ENCODE measurements at places on chromosomes 6 and 20.

DNA sequence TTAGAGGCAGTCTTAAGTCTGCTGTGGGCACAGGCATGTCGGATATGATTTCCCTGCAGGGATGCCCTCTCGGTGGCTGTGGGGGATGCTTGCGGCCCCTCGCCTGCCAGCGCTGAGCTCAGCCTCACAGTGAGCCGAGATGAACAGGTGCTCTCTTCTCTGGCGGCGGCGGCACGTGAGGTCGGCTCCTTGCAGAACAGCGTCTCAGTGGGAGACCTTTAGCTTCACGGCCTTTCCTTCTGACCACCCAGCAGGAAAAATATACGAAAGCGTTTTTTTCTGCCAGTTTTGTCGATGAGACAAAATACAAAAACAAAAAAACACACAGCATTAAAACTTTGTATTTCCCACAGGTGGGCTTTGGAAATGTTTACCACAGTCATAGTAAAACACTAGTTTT is 23.6 kb downstream of the FOXA2 start:
- no peak for DNase-seq

GRCh38 chr6:25223490-25223991 is 55.6 kb upstream of the CARMIL1 start:
- DNase-seq, result no peak

DNA sequence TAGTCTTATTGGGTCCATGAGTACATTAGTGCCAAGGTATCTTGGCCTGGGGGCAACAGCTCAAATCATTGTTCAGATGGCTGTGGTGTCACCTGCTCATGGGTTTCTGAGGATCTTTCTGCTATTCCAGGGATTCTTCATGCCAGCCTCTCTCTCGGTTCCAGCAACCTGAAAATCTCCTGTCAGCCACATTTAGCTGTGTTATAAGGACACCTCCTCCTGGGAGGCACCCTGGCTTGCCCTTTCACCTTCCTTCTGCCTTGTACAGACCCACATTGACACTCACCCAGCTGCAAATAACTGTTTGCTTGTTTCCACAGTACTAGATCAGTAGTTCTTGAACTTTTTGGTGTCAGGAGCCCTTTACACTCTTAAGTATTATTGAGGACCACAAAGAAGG is 159.9 kb downstream of the GRM4 start:
- no peak for DNase-seq

- no peak for DNase-seq
Measured at GRCh38 chr20:59678288-59678687, 73.9 kb downstream of the PHACTR3 start.

DNA sequence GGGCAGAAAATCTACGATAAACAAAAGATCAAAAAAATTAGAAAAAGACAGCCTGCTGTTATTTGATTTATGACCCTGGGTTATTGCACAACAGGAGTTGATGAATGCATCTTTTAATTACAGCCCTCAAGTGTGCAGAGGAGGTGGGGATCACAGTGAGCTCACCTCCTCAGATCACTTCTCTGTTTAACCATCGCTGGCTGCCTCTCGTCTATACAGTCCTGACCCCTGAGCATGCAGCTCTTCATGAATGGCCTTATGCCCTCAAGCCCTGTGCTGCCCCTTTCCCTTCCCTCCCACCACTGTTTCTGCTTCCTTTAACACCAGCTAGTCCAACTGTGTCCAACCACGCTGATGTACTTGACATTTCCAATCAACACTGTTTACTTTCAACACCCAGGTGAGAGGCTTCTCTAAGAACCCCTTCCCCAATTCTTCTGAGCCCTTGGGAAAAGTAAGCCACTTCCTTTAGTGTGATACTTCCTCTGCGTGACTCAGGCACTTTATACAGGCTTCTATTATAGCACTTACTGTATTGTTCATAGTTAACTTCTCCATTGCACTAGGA is 60.6 kb upstream of the RIPOR2 start:
- no peak for DNase-seq

GRCh38 chr6:43904311-43905123 is 134.5 kb downstream of the VEGFA start:
- no peak for DNase-seq

DNA sequence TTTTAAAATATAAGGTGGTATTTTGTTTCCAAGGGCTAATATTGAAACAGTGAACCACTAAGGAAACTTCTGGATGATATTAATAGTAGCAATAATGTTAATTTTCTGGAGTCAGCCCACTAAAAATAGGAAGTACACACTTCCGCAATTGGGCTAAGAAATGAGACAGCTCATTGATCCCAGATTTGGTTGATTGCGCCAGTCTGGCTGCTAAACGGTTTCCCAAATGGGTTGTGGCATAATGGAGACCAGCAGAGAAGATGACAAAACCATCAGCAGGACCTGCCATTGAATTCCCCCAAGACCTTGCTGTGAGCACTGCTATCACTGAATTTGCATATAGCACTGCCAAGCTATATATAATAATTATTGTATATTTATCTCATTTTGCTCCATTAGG is 71.2 kb upstream of the SGK1 start:
- DNase-seq, result no peak

GRCh38 chr20:56711018-56711417 is 81.9 kb downstream of the TFAP2C start:
- DNase-seq, result no peak

DNA sequence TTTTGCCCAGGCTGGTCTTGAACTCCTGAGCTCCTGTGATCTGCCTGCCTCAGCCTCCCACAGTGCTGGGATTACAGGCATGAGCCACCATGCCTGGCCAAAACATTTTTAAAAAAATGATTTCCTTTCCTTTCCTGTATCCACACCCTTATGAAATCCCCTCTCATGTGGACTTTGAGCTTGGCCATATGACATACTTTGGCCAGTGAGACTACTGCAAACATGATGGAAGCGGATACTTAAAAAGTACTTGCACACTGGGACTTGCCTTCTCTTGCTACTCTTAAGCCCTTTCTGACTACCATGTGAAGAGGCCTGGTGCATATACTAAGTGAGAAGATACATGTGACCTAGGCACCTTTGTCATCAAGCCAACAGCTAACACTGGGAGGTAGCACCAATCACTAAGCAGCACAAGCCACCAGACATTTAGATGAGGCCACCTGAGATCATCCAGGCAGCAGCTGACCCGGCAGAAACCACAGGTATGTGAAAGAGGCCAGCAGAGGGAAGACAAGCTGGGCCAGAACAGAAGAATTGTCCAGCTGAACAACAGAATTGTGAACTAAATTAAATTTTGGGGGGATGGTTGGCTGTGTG is 78.5 kb upstream of the HDAC2 start:
- no peak for DNase-seq

GRCh38 chr20:62925420-62926228 is 681 bp downstream of the DIDO1 start:
- DNase-seq, result no peak

GRCh38 chr6:158955255-158955654 is 44.7 kb downstream of the RSPH3 start:
- DNase-seq, result no peak

DNA sequence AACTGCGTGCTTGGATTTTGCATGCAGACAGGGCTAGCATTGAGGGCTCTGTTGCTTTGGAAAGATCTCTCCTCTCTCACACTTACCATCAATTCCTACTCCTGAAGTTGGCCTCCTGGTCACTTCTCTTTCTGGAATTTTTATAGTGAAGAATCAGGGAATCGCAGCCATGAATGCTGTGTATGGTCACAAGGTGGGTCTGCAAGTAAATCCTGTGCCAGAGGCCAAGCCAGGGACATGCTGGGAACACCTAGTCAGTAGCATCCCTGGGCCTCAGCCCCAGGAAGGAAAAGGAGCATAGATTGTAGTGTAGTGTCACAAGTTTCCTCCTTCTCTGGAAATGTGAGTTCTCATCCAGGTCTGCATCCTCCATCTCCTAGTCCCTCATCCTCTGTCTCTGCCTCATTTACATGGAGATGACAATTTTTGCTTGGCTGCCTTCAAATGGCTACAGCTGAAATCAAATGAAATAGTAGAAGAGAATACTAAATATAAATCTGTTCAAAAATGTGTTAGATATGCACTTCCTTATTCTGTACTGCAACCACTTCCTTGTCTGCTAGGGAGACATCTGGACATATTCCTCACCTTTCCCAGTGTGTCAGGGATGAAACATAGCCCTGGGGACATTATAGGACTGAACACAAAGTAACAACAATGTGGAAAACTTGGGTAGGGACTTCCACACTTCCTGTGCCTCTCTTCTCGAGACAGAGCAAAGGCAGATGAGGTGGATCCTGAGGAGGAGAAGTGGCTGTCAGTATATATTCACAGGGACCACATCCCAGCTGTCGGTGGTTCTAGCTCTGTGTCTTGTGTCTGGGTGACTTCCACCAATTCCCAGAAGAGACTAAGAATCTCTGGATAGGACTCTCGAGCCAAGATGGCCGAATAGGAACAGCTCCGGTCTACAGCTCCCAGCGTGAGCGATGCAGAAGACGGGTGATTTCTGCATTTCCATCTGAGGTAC is 17.0 kb downstream of the CST9 start:
- no peak for DNase-seq

DNA sequence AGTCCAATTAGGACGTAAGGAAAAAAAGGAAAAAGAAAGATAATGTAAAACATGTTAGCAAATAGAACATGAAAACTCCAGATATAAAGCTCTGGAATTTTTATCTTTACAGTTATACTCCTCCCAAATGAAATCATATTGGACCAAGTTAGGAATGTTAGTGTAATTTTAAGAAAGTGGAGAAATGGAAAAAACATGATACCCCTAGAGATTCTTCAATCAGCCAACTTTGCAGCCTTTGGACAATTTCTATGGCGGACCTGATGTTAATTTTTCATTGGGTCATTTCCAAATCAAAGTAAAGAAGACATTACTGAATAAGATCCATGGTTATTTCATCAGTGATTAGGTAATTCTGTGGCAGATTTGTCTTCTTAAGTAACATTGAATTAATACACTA is 748.7 kb downstream of the RFPL4B start:
- DNase-seq, result no peak

DNA sequence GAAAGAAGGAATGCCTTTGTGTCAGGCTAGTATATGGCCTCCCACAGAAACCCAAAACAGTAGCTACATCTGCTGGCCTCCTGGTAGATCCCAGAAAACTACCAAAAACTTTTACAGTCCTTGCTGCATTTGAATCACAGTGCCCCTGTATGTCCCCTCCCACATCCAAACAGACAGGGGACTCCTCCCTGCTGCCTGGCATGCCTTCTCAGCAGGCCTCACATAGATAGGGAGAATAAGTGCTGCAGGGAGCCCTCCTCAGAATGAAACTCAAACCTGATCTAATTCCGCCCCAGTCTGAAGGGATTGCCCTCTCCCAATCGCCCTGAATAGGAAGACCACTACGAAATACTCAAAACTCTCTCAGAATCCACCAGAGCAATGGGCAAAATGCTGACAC is 14.1 kb upstream of the DEFB116 start:
- no peak for DNase-seq

- DNase-seq, result no peak
Measured at GRCh38 chr6:161195386-161195785, 78.5 kb downstream of the AGPAT4 start.

GRCh38 chr6:52483671-52484003 is 63.5 kb downstream of the EFHC1 start:
- DNase-seq, result no peak

DNA sequence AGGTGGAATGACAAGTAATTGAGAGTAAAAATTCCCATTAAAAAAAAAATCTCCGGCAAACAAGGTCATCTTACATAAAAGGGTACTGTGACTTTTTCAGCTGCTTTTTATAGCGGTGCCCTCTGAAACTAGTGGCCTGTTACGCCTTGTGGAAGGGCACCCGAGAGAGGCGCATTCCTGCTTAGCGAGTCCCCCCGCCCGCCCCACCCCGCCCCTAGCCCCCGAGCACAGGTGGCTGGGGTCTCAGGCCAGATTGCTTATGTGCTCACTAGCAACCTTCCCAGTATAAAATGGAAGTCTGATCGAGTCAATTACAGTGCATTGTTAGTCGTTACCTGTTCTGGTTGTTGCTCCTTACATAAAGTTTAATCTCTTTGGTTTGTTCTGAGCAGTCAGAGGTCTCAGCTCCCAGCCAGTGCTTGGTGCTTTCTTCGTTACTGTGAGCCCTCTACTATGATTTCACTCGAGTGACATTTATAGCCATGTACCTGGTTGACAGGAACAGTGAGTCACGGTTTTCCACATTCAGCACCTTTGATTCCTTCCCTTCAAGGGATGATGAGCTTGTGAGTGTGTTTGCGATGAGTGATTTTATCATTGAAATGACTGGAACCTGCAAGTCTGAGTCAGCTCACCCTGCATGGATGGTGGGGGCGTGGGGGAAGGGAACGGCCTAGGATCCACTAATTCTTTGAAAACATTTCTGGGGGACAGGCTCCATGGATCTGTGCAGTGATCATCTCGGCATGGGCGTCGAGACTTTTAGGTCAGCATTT is 47.6 kb downstream of the ZDHHC14 start:
- DNase-seq, result peak; percentile 89

GRCh38 chr20:8250539-8251200 is 118.6 kb downstream of the PLCB1 start:
- DNase-seq, result no peak

- DNase-seq, result no peak
Measured at GRCh38 chr6:23929201-23929600, 196.8 kb upstream of the NRSN1 start.

GRCh38 chr6:106300944-106301343 is 24.6 kb downstream of the ATG5 start:
- DNase-seq, result no peak

DNA sequence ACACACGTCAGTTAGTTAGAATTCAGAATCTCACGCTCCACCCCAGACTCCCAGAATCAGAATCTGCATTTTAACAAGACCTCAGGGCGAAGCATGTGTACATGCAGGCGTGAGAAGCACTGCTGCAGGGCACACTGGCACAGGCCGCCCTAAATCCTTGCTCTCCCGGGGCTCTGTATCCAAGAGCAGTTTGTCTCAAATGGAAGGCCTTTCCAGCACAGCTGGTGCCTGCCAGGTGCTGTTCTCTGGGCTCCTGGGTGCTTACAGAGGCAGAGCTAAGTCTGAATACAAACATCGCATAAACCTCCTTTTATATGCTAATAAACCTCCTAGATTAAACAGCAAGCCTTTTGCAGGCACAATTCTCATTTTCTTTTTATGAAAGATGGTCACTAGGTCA is 119.1 kb upstream of the CD93 start:
- DNase-seq, result no peak

GRCh38 chr6:139519571-139520031 is 145.2 kb upstream of the CITED2 start:
- no peak for DNase-seq

- no peak for DNase-seq
Measured at GRCh38 chr6:14792118-14792955, 453.5 kb upstream of the JARID2 start.

GRCh38 chr20:50725724-50726005 is 5.7 kb upstream of the PARD6B start:
- DNase-seq, result no peak

- no peak for DNase-seq
Measured at GRCh38 chr6:117911660-117912059, 4.6 kb downstream of the SLC35F1 start.

Measured in epithelial cell of proximal tubule (primary cell).